ENCODE measurements at places on chromosomes 6 and 20. TPM values are rescaled to one million over a fixed set of nuclear protein-coding genes. Genes with fewer than 3 reads are reported as not detected.
A peak's percentile ranks its signal among the peaks of the same experiment; 100 is the strongest.

Gene TNFRSF6B
- total RNA-seq = 41.6 TPM

Gene OR2H1
- not detected for total RNA-seq

- H3K36me3 ChIP-seq = no peaks in the 10 kb centered on the region
- peak; percentile 91 for DNase-seq
- peaks cover 23% of the 10 kb centered on the region for H3K4me1 ChIP-seq
- peak overlapping the region; percentile 49 for H3K27ac ChIP-seq
- H3K27me3 ChIP-seq = no peaks in the 10 kb centered on the region
Measured at GRCh38 chr6:26312501-26313397, 52.2 kb upstream of the BTN3A2 start.

DNA sequence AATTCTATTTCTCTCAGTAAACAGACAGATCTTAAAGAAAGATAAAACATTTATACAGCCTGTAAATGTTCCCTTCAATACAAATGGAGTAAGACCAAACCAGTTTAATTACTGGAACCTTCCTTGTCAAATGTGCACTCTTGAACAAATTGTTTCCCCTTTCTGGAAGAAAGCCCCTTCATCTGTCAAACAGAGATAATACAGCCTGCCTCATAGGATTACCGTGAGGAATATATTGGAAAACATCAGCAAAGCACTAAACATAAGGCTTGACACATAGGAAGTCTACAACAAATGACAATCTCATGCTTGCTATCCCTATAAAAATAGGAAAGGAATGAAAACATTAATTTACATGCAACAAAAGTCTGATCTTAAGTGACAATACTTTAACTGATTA is 173.8 kb downstream of the PTPRK start:
- no peak for DNase-seq
- peaks cover 9% of the 10 kb centered on the region for H3K4me1 ChIP-seq
- H3K27me3 ChIP-seq = no peaks in the 10 kb centered on the region
- no peak overlapping the region for H3K27ac ChIP-seq
- no peaks in the 10 kb centered on the region for H3K36me3 ChIP-seq

DNA sequence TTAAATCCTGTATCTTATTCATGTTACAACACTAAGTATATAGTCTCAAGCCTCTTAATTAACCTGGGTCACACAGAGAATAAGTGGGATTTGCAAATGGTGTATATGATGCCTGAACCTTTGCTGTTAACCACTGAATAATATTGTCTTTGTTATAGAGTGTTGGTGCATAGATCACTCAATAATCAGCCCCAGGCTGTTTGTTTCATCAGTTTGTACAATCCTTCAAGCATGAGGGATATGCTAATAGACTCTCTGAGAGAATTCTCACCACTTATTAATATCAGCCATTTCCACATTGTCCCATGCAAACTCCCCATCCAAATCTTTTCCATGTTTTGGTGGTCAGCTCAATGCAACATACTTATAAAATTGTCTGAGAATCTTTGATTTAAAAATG is 21.7 kb downstream of the OR2B6 start:
- no peaks in the 10 kb centered on the region for H3K36me3 ChIP-seq
- no peak for DNase-seq

Gene GABRR1
- not detected for total RNA-seq

DNA sequence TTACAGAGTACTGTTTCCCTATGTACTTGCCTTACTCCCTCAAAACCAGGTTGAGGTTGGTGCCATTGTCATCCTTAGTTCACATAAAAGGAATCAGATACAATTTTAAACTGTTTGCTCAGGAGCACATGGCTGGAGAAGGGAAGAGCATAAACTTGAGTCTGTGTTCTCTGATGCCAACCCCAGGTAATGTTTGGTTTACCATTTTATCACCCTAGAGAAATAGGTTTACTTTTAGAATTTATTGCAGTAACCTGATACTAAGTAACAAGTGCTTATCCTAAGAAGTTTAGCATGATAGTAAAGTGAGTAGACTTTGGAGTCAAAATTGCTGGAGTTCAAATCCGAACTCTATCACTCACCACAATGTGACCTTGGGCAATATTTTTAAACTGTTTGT is 86.3 kb downstream of the RFPL4B start:
- no peaks in the 10 kb centered on the region for H3K27me3 ChIP-seq
- H3K27ac ChIP-seq = no peak overlapping the region
- H3K4me3 ChIP-seq = no peak overlapping the region

GRCh38 chr20:63149531-63150192 is 66.3 kb downstream of the YTHDF1 start:
- DNase-seq = no peak
- peaks cover 89% of the 10 kb centered on the region for H3K27me3 ChIP-seq
- no peaks in the 10 kb centered on the region for H3K36me3 ChIP-seq
- H3K27ac ChIP-seq = no peak overlapping the region
- no peak overlapping the region for H3K4me3 ChIP-seq

DNA sequence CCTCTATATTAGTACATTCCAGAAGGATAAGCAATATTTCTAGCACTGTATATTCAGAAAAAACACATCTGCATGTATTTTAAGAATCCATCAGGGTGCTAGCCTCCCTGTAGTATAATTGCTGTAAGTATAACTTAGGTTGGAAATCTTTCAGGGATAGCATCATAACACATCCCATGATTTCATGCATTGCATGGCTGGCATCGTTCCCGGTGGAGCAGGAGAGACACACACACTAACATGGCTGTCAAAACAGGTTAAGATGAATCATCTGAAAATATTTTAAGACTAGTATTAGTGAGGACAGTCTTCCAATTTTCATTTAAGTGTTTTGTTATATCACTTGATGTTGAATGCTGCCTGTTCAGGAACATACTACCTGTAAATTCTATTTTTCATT is 32.1 kb upstream of the CENPW start:
- H3K27me3 ChIP-seq = no peaks in the 10 kb centered on the region
- H3K4me1 ChIP-seq = no peaks in the 10 kb centered on the region
- no peaks in the 10 kb centered on the region for H3K36me3 ChIP-seq
- H3K4me3 ChIP-seq = no peak overlapping the region

GRCh38 chr6:30684386-30685156 is 1.9 kb downstream of the PPP1R18 start:
- H3K27ac ChIP-seq = peak overlapping the region; percentile 96
- peak overlapping the region; percentile 97 for H3K4me3 ChIP-seq
- no peak for DNase-seq

Gene ZC3H12D
- not detected for total RNA-seq

- no peaks in the 10 kb centered on the region for H3K27me3 ChIP-seq
- DNase-seq = peak; percentile 69
- H3K36me3 ChIP-seq = no peaks in the 10 kb centered on the region
- peaks cover 43% of the 10 kb centered on the region for H3K4me1 ChIP-seq
- H3K4me3 ChIP-seq = no peak overlapping the region
- peak overlapping the region; percentile 59 for H3K27ac ChIP-seq
Measured at GRCh38 chr6:166553563-166554271, 32.8 kb downstream of the RAMACL start.

- DNase-seq = no peak
- no peak overlapping the region for H3K27ac ChIP-seq
- H3K36me3 ChIP-seq = no peaks in the 10 kb centered on the region
- H3K27me3 ChIP-seq = 0 out of 2 replicates have a peak, but pooled peaks cover 9% of the 10 kb centered on the region
- no peaks in the 10 kb centered on the region for H3K4me1 ChIP-seq
Measured at GRCh38 chr6:44787254-44787834, 399.8 kb downstream of the CDC5L start.

Gene HLA-DRB1
- total RNA-seq = not detected

Gene KHDC1
- 7.9 TPM for total RNA-seq

DNA sequence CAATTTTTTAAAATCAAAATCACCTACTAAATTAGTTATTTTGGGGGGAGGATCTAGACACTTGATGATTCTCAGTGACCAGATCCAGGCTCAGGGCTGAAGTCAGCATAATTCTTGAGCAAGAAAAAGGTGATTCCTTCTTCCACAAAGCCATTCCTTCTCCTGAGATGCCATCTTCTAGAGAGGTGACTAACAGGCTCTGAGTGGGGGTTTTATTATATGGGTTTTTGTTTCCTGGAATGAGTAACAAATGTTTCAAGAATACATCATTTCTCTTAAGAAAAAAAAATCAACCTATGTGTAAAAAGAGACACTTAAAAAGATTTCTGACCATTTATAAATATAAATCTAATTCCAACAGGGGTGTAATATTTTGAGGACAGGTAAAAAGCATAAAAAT is 154.3 kb downstream of the NFATC2 start:
- H3K4me3 ChIP-seq = peak overlapping the region; percentile 10
- peak overlapping the region; percentile 76 for H3K27ac ChIP-seq
- peaks cover 51% of the 10 kb centered on the region for H3K4me1 ChIP-seq

Gene ASXL1
- 42.8 TPM for total RNA-seq

Gene SLC24A3
- total RNA-seq = not detected

DNA sequence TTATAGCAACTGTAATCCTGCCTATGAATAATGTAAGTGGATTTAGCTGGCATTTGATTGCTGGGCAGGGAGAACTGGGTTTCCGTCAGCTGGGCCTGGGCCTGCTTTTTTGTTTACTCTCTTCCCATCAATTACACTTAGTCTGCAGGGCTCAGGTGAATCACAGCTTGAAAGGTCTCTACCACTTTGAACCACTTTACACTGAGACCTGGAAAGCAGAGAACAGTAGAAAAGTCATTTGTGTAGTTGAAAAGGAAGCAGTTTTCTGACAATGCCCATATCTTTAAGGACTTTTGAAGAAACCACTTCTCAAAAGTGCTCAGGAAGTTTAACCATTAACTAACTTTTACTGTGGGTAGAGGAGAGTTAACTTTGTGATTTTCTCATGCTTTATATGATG is 315.4 kb upstream of the SASH1 start:
- no peaks in the 10 kb centered on the region for H3K4me1 ChIP-seq
- H3K27me3 ChIP-seq = no peaks in the 10 kb centered on the region
- no peak overlapping the region for H3K4me3 ChIP-seq
- peak; percentile 24 for DNase-seq

DNA sequence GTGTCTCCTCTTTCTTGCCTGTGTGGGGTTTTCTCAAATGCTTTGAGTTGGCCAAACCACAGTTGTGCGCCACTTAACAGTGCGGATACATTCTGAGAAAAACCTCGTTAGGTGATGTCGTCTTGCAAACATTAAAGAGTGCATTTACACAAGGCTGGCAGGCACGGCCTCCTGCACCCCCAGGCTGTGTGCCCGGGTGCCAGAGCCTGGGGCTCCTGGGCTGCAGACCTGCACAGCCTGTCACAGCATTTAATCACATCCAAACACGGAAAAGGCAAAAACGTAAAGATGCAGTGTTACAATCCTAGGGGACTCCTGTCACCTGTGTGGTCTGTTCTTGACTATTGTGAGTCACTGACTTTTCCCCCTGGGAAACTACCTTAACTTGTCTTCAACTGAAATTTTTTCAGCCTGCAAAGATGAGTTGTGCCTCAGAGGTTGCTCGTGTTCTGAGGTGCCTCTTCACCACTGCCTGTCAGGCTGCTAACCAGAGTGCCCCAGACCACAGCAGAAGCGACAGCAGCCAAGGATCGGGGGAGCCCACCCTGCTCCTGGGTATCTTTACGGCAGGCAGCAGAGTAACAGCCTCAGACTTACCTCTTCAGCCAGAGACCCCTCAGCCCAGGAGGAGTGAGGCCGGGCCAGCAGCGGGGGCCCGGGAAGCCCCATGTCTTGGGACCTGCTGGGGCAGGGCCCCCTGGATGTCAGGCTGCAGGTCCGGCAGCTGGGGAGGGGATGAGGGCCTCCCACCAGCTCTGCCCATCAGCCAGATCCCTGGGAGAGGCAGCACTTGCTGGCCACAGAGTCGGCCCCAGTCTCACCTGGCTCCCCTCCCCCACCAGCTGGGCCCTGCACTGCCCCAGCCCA is 683 bp upstream of the C20orf204 start:
- no peak for DNase-seq
- no peaks in the 10 kb centered on the region for H3K27me3 ChIP-seq
- no peaks in the 10 kb centered on the region for H3K4me1 ChIP-seq
- H3K36me3 ChIP-seq = peaks cover 9% of the 10 kb centered on the region

- DNase-seq = peak; percentile 84
- no peaks in the 10 kb centered on the region for H3K4me1 ChIP-seq
- peaks cover 26% of the 10 kb centered on the region for H3K27me3 ChIP-seq
- H3K36me3 ChIP-seq = no peaks in the 10 kb centered on the region
- no peak overlapping the region for H3K27ac ChIP-seq
Measured at GRCh38 chr20:34190679-34191090, 50.5 kb upstream of the ASIP start.

- H3K36me3 ChIP-seq = no peaks in the 10 kb centered on the region
- H3K27me3 ChIP-seq = no peaks in the 10 kb centered on the region
- no peak overlapping the region for H3K27ac ChIP-seq
- H3K4me1 ChIP-seq = no peaks in the 10 kb centered on the region
- DNase-seq = no peak
- no peak overlapping the region for H3K4me3 ChIP-seq
Measured at GRCh38 chr20:18702736-18703135, 110.8 kb upstream of the SCP2D1 start.

Gene PSORS1C2
- total RNA-seq = not detected

Gene TMEM170B
- 0.66 TPM for total RNA-seq

- H3K4me1 ChIP-seq = no peaks in the 10 kb centered on the region
- no peak overlapping the region for H3K27ac ChIP-seq
- H3K36me3 ChIP-seq = no peaks in the 10 kb centered on the region
- H3K27me3 ChIP-seq = peaks cover 31% of the 10 kb centered on the region
- DNase-seq = no peak
Measured at GRCh38 chr20:37630166-37630565, 63.7 kb upstream of the CTNNBL1 start.

Gene PXDC1
- 46.2 TPM for total RNA-seq

GRCh38 chr6:36386495-36387439 is 702 bp downstream of the ETV7 start:
- no peaks in the 10 kb centered on the region for H3K36me3 ChIP-seq
- peaks cover 24% of the 10 kb centered on the region for H3K27me3 ChIP-seq
- H3K4me1 ChIP-seq = peaks cover 12% of the 10 kb centered on the region

GRCh38 chr20:58993332-58994248 is 12.5 kb downstream of the NELFCD start:
- H3K27me3 ChIP-seq = no peaks in the 10 kb centered on the region
- no peak overlapping the region for H3K27ac ChIP-seq
- DNase-seq = peak; percentile 25
- H3K4me1 ChIP-seq = peaks cover 19% of the 10 kb centered on the region
- H3K4me3 ChIP-seq = no peak overlapping the region

DNA sequence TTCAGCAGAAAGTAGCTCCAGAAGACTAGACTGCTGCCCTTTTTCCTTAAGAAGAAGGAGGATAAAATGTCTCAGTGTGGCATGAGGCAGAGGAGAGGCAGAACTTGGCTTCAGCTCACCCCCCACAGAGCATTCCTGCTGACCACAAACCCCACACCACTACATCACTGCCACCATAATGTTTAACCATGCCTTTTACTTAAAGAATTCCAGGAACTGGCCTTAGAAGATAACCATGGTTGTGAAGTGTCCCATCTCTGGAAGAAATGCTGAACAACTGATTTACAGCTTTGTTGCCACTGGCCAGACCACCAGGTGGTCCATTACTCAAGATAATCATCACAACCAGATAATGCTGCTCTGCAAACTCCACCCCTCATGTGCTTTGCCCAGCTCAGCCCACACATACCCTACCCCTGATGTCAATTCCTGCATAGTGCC is 154.1 kb downstream of the CD24 start:
- no peaks in the 10 kb centered on the region for H3K4me1 ChIP-seq
- H3K4me3 ChIP-seq = no peak overlapping the region
- no peak overlapping the region for H3K27ac ChIP-seq
- H3K27me3 ChIP-seq = no peaks in the 10 kb centered on the region

Measured in PC-3 (cell line).